Stimulated activated CD4-positive, alpha-beta T cell treated with anti-CD3 and anti-CD28 coated beads, Interleukin-4, amount 100 ng/mL, for 1 hour (primary cell): ENCODE measurements at places on chromosomes 11 and 22.

DNA sequence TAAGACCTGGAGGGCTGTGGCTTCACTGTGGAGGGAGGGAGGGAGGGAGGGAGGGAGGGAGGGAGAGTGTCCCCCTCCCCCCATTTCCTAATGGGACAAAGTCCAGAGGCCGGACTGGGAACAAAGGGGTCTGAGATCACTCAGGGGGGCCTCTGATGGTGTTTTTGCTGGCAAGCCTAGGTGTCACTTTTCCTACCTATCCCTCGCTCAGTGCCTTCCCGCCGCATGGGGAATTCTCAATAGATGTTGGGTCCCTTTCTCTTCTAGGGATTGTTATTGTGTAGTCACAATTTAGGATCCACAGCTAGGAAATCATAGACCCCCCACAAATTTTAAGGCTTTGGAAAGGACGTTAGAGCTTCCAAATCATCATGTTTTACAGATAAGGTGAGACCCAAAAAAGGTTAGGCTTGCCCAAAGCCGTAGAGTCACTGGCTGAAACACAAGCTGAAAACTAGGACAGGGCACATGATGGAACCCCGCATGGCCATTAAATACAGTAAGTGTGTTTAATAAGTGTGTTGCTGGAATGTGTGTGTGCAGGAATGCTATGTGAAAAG lies 4.8 kb upstream of the FTH1 start:
- DNase-seq, result no peak

DNA sequence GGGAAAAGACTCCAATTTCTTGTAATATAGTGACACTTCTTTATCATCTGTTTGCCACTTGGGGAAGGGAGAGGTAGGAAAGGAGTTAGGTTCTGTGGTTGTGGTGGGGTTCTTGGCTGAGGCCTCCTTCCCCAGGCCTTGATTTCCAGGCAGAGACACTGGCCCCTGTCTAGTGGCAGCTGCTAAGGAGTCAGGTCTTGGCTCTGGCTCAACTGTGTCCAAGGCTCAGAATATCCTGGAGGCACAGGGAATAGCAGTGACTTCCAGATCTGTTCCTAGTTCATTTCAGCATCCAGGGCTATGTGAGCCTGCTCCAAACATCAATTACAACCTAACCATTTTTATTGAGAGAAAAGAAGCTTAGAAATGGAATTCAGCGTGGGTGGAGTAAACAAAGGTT lies 29.5 kb downstream of the PPFIBP2 start:
- no peak for DNase-seq

- no peak for DNase-seq
Observed at GRCh38 chr11:77438487-77438886, 35.4 kb downstream of the PAK1 start.

DNA sequence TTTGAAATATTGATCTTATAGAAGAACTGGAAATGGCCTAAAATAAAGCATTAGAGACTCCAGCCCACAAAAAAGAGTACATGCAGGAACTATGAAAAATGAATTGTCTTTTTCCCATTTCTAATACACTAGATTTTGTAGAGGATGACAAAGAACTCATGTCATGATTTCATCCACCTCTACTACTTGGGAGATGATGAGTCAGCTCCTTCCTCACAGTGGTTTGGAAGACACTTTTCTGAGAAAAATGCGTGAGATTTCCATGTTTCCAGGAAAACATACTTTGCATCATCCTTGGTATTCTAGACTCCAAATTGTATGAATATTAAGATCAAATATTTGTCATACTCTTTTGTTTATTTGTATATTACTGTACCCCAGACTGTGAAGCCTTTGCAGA lies 500.5 kb downstream of the FAM181B start:
- no peak for DNase-seq

GRCh38 chr11:3153291-3153861 lies 11.7 kb downstream of the OSBPL5 start:
- DNase-seq, result no peak

GRCh38 chr11:123194337-123195187 lies 486 bp downstream of the CLMP start:
- no peak for DNase-seq

DNA sequence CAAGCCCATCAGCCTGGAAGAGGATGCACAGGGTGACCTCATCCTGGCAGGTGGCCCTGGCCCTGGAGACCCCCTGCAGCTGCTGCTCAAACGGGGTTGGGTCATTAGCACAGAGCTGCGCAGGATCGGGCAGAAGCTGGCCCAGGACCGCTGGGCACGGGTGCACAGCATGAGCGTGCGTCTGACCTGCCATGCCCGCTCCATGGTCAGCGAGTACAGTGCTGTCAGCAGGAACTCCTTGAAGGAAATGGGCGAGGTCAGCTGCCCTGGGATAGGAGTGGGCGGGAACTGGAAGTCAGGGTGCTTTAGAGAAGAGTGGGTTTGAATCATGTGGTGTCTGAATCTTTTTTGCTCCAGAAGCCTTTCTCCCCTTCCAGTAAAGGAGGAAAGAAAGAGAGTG lies 61.1 kb downstream of the INSC start:
- no peak for DNase-seq

- no peak for DNase-seq
Observed at GRCh38 chr11:102420547-102420946, 32.0 kb downstream of the TMEM123 start.

- DNase-seq, result no peak
Observed at GRCh38 chr11:10309163-10310093, 4.6 kb downstream of the ADM start.

- no peak for DNase-seq
Observed at GRCh38 chr22:31637891-31638618, 24.0 kb downstream of the PISD start.
